RPMI7951 (cell line): ENCODE measurements at places on chromosomes 11 and 22.

- no peak for DNase-seq
Measured at GRCh38 chr11:20840341-20840740, 171.0 kb downstream of the NELL1 start.

- no peak for DNase-seq
Measured at GRCh38 chr22:49193348-49193747, 634.3 kb downstream of the BRD1 start.

DNA sequence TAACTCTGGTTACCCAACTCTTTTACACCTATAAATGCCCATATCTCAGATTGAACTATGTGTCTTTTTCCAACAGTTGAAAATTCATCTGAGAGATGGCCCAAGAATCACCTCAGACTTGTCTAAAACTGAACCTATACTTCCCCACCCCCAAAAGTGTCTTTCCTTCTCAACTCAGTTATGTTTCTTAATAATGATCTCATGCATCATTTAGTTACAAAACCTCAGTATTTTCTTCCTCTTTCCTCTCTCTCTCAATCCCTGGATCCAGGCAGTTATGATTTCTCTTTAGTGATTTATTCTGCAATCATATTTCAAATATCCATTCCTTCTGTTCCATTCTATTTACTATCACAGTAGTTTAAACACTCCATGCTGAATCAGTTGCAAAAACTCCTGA is 32.3 kb upstream of the ADSL start:
- DNase-seq: no peak

DNA sequence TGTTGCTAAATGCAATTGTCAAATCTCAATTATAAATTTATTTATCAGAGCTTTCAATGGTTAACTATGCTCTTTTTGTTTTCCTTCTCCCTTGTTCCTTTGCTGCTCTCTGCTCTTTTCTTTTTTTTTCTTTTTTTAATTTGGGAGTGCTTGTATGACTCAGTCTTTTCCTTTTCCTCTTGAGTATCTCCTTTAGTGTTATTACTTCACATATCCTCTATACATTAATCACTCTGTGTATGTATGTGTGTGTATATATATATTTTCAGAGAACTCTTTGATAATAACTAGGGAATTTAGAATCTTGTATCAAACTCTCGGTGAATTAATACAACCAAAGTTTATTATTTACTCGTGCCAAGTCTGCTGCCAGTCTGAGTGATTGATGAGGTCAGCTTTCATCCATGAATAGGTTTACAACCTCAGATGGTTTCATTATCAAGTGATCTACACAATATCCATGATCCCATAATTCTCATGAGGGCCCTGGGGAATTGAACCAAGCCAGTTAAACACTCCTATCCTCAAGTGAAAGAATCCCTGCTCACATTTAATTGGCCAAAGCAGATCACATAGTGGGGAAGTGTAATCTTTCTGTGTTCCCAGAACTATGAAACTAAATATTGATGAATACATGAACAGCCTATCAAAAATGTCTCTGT is 743.4 kb upstream of the CNTN5 start:
- DNase-seq: no peak

DNA sequence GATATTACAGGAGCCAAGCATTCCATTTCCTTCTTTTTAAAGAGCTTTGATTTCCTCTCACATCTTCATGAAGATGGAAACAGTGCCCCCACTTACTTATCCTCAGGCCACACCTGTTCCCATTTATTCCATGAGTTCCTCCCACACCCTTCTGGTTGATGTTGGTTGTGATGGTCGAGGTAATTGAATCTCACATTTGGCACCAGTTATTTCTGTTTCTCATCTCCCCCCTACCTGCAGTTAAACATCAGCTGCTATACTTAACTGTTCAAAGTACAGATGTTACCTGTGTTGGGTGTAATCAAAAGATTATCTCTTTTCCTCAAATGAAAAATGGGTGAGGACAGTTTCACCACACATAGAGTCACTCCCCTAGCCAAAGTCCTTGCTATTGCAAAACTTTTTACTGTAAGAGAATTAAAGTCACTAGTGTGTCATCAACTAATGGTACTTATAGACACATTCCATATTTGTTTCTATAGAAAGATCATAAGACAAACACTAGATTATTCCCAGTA is 1.9 kb downstream of the TMEM45B start:
- DNase-seq: no peak

- DNase-seq: peak; percentile 84
Measured at GRCh38 chr11:118929501-118930093, 3.9 kb upstream of the BCL9L start.
